T-cell (primary cell): ENCODE measurements at places on chromosomes 6 and 20. TPM values are rescaled to one million over a fixed set of nuclear protein-coding genes. Genes with fewer than 3 reads are reported as not detected.

GRCh38 chr20:48791014-48791413 lies 36.8 kb downstream of the PREX1 start:
- no peak for DNase-seq

- no peak for DNase-seq
Measured at GRCh38 chr6:47376930-47377329, 67.2 kb upstream of the TNFRSF21 start.

TAF4 gene
- 35.2 TPM for total RNA-seq

ADGB gene
- not detected for total RNA-seq

DST gene
- total RNA-seq = 9.4 TPM
